ENCODE measurements at places on chromosomes 13 and 19. TPM values are rescaled to one million over a fixed set of nuclear protein-coding genes. Genes with fewer than 3 reads are reported as not detected.

Gene CEACAM20
- total RNA-seq: not detected

Gene COMP
- not detected for total RNA-seq

DNA sequence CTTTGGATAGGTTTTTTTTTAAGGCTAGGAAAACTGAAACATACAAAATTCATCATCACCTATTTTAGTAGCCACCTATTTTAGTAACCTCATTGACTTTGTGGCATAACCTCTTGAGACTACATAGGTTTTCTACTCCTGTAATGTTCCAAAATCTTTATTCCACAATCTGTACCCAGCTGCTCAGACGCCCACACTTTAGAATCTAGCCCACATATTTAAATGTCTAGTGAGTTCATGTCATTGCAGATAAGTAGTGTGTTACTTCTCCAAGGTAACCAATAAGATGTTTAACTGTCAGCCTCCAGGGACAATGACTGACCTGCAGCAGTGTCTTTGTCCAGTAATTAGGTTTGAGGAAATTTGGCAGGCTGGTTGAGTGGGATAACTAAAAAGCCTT lies 330.2 kb downstream of the MZT1 start:
- H3K36me3 ChIP-seq: no peaks in the 10 kb centered on the region
- H3K4me1 ChIP-seq: no peaks in the 10 kb centered on the region
- no peak overlapping the region for H3K4me3 ChIP-seq

DNA sequence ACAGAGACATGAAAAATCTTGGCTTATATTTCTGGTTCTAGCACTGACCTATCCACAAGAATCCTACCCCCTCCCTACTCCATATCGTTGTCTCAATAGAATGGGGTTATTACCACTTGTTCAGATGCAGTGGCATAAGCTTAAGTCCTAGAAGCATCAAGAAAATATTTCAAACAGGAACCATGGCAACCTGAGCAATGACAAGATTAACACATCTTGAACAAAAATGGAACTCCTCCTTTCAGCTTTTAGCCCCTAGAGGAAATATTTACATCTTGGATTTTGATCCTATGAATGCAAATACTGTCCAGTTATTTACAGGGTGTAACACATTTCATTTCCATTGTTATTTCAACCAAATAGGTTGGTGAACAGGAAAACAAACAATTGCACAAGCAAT lies 46.1 kb upstream of the TSC22D1 start:
- H3K4me3 ChIP-seq: no peak overlapping the region
- no peak for DNase-seq
- no peak overlapping the region for H3K27ac ChIP-seq
- H3K27me3 ChIP-seq: no peaks in the 10 kb centered on the region
- no peaks in the 10 kb centered on the region for H3K36me3 ChIP-seq

DNA sequence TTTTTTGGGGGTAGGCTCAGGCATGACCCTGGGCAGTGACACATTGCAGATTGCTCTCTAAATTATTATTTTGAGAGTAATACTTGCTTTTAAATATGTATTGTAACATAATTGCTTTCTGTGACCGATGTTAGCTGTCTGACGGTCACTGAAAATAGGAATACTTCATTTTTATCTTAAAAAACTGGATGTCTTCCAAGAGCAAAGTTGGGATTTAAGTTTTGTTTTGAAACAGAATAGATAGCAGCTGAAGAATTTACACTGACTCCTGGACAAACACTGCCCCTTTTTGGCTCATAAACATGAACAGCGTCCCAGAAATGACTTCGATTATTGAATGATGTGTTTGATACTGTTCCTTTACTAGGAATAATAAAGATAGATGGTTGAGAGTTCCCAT lies 535.9 kb downstream of the GPC5 start:
- no peaks in the 10 kb centered on the region for H3K36me3 ChIP-seq
- DNase-seq: no peak
- H3K4me1 ChIP-seq: no peaks in the 10 kb centered on the region
- H3K27me3 ChIP-seq: no peaks in the 10 kb centered on the region

DNA sequence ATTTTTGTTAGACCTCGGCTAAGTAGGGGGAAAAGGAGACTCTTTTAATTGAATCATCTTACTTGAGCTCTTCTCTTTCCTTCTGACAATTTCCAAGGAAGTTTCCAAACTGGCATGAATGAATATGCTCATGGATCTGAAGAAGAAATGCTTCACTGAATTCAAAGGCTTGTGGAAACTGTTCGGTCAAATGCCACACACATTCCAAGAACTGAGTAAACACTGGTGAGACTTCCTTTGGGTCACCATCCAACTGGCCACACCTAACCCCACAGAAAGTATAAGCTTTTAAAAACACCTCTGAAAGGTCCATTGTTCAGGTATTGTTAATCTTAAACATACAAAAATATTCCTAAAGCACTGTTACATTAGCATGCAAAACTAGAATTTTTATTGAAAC lies 33.6 kb downstream of the MTMR6 start:
- peaks cover 42% of the 10 kb centered on the region for H3K36me3 ChIP-seq
- H3K4me1 ChIP-seq: no peaks in the 10 kb centered on the region
- no peak overlapping the region for H3K27ac ChIP-seq
- no peaks in the 10 kb centered on the region for H3K27me3 ChIP-seq
- no peak overlapping the region for H3K4me3 ChIP-seq

DNA sequence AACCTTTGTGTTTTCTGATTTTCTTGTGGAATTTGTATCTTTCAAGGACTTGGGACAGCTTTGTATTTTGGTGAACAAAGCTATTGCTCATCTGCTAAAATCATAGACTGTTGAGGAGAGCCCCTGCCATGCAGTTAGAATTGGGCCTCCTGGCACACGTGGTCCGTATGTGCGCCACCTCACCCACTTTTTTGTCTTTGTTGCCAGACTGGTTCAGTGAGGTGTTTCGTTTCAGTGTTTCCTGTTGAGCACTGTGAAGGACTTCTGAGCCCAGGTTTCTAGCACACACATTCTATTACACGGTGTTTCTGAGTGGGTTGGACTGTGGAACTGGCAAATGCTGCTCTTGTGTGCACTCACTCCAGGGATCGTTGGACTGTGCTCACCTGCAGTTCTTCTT lies 37.6 kb upstream of the RNF113B start:
- DNase-seq: no peak
- H3K27ac ChIP-seq: no peak overlapping the region
- peaks cover 88% of the 10 kb centered on the region for H3K36me3 ChIP-seq
- no peak overlapping the region for H3K4me3 ChIP-seq

- DNase-seq: no peak
- peaks cover 26% of the 10 kb centered on the region for H3K4me1 ChIP-seq
- H3K27ac ChIP-seq: no peak overlapping the region
- peaks cover 13% of the 10 kb centered on the region for H3K36me3 ChIP-seq
Measured at GRCh38 chr19:19458110-19458816, 52.8 kb downstream of the GATAD2A start.

DNA sequence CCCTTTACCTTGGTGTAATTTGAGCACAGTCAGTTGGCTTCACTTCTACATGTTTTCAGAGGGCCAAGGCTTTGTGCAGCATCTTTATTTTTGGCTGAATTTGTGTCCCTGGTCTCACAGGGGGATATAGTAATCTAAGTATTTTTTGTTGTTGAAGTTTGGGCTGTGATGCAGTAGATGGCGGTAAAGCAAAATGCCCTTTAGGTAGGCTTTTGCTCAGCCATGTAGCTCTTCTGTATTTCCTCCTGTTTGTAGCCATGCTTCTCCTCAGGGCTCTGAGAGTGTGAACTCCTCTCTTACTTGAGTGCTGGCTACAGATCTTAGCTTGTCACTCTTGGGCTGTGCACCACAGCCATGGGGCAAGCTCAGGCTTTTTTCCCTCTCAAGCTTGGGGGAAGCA lies 328.6 kb downstream of the SLITRK5 start:
- H3K4me1 ChIP-seq: no peaks in the 10 kb centered on the region
- H3K27ac ChIP-seq: no peak overlapping the region
- no peaks in the 10 kb centered on the region for H3K27me3 ChIP-seq
- no peak for DNase-seq
- H3K36me3 ChIP-seq: no peaks in the 10 kb centered on the region
- no peak overlapping the region for H3K4me3 ChIP-seq

DNA sequence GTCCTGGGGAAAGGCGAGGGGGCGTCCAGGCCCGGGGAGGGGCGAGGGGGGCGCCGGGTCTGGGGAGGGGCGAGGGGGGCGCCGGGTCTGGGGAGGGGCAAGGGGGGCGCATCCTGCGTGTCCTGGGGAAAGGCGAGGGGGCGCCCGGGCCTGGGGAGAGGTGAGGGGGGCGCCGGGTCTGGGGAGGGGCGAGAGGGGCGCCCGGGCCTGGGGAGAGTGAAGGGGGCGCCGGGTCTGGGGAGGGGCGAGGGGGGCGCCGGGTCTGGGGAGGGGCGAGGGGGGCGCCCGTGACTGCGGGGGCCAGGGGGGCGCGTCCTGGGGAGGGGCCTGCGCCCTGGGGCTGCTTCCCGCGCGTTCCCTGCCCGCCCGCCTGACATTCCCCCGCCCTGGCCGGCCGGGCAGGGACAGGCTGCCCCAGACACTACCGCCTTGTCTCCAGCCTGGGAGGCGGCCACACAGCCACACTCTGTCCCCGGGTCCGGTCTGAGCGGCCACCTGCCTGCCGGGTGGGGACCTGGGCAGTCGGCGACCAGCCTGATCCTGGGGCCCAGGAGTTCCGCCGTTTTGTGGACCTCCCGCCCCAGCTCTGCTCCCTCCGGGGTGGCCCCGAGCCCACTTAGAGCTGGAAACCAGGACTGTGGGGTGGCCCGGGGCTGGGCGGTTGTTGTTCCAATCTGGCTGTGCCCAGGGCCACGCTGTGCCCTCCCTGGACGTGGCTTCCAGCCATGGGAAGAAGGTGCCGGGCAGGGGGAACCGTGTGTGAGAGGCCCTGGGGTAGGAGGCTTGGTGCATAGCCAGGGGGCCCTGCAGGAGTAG lies 11.8 kb downstream of the PALM start:
- H3K4me1 ChIP-seq: no peaks in the 10 kb centered on the region
- peak overlapping the region; percentile 75 for H3K27ac ChIP-seq
- DNase-seq: no peak
- H3K27me3 ChIP-seq: no peaks in the 10 kb centered on the region
- H3K4me3 ChIP-seq: no peak overlapping the region
- H3K36me3 ChIP-seq: no peaks in the 10 kb centered on the region

- no peak overlapping the region for H3K27ac ChIP-seq
- H3K27me3 ChIP-seq: no peaks in the 10 kb centered on the region
- DNase-seq: no peak
- no peak overlapping the region for H3K4me3 ChIP-seq
- no peaks in the 10 kb centered on the region for H3K36me3 ChIP-seq
Measured at GRCh38 chr19:16736709-16737108, 17.1 kb downstream of the NWD1 start.
